ENCODE measurements at places on chromosomes 12 and 14.

DNA sequence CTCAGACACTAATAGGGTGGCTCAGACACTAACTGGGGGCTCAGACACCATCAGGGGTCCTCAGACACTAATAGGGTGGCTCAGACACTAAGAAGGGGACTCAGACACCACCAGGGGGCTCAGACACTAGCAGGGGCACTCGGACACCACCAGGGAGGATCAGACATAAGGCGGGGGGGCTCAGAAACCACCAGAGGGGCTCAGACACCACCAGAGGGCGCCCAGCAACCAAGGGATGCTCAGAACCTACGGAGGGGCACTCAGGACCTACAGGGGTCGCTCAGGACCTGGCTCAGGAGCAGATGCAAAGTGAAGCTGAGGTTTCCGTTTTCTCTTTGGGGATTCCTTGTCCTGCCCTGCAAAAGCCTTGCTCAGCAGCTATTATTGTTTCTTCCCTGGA, 448.5 kb downstream of the TMEM121 start:
- no peak for DNase-seq

- no peak for DNase-seq
Measured at GRCh38 chr14:44701563-44702263, 194.6 kb upstream of the FSCB start.

- DNase-seq: no peak
Measured at GRCh38 chr12:65331456-65331855, 53.0 kb downstream of the MSRB3 start.

GRCh38 chr14:77161011-77161410, 19.4 kb upstream of the ZDHHC22 start:
- DNase-seq: no peak

DNA sequence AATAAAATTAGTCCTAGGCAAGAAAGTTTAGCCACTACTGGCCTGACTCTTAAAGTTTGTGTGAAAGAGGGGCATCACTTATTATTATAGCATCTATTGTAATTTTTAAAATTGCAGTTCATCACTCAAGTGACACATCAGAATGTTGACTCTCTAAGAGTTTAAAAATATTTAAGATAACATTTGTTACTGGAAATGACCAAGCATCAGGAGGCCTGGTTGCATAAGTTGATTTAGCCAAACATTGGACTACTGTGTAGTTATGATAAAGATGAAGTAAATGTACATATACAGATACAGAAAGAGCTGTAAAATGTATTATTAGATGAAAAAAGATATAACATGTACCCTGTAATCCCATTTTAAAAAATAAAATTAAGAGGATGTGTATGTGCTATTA, 47.5 kb downstream of the SCFD1 start:
- no peak for DNase-seq

- DNase-seq: no peak
Measured at GRCh38 chr14:75595226-75595625, 16.8 kb downstream of the FLVCR2 start.

GRCh38 chr12:69095765-69096477, 143.4 kb upstream of the CPSF6 start:
- no peak for DNase-seq

- DNase-seq: no peak
Measured at GRCh38 chr14:69713993-69714679, 52.8 kb upstream of the SRSF5 start.

GRCh38 chr14:67934087-67934486, 114.5 kb downstream of the RAD51B start:
- DNase-seq: peak; percentile 50
